Fibroblast of gingiva (primary cell): ENCODE measurements at places on chromosomes 1 and 21.

GRCh38 chr1:98179151-98179773 lies 258.4 kb upstream of the DPYD start:
- no peak for DNase-seq

DNA sequence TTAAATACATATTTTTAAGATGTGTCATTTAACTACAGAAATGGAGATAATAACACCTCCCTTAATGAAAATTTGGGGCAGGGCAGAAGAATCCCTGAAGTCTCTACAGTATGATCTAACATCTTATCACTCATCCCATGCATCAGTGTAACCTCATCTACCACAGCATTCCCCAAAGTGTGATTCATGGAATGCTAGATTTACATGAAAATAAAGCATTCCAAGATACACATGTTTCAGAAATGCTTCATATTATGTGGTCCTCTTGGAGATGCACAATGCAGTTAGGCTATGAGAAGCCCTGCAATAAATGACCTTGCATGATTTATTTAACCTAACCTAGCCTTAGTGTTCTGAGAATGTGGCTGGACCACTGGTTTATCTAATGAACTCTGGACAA lies 166.9 kb upstream of the SYT6 start:
- peak; percentile 40 for DNase-seq

DNA sequence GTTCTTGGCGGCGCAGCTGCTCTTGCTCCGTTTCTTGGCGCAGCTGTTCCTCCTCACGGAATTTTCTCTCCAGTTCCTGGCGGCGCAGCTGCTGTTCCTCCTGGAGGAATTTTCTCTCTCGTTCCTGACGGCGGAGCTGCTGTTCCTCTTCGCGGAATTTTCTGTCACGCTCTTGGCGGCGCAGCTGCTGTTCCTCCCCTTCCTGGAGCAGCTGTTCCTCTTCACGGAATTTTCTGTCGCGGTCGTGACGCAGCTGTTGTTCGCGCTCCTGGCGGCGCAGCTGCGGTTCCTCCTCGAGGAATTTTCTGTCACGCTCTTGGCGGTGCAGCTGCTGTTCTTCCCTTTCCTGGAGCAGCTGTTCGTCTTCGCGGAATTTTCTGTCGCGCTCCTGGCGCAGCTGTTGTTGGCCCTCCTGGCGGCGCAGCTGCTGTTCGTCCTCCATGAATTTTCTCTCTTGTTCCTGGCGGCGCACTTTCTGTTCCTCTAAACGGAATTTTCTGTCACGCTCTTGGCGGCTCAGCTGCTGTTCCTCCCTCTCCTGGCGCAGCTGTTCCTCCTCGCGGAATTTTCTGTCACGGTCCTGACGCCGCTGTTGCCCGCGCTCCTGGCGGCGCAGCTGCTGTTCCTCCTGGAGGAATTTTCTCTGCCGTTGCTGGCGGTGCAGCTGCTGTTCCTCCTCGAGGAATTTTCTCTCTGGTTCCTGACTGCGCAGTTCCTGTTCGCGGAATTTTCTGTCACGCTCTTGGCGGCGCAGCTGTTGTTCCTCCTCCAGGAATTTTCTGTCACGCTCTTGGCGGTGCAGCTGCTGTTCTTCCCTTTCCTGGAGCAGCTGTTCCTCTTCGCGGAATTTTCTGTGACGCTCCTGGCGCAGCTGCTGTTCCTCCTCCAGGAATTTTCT lies 7.0 kb downstream of the TCHH start:
- peak; percentile 17 for DNase-seq

- DNase-seq, result peak; percentile 52
Measured at GRCh38 chr1:19209439-19209989, 552 bp downstream of the UBR4 start.

DNA sequence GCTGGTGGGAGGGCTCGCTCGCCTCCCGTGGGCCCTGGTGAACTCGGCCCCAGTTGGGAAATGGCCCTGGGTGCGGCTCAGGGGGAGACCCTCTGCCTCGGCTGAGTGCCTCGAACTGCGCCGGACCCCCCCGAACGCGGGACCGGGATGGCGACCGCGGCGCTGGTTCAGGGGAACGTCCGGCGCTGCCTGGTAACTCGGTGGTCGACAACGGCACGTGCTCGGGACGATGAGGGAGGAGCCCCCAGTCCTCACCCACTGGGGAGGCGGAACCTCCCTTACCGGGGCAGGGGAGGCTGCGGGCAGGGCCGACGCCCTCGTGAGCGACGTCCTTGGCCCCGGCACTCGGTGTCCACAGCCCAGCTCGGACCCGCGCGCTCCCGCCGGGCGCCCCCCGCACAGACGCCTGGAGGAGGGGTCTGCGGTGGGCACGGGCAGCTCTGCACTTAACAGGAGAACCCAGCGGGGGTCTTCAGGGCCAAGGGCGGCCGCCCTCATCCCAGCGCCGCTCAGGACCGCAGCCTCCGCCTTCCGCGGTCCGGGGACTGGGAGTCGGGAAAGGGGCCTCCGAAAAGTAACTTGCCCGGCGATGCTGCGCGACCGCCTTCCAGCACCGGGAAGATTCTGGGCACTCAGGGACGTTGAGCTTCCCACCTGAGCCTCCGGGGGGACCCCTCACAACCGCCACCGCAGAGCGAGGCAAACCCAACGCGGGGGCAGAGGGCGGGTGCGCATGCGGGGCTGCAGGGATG lies 1.7 kb downstream of the HES4 start:
- DNase-seq, result no peak

DNA sequence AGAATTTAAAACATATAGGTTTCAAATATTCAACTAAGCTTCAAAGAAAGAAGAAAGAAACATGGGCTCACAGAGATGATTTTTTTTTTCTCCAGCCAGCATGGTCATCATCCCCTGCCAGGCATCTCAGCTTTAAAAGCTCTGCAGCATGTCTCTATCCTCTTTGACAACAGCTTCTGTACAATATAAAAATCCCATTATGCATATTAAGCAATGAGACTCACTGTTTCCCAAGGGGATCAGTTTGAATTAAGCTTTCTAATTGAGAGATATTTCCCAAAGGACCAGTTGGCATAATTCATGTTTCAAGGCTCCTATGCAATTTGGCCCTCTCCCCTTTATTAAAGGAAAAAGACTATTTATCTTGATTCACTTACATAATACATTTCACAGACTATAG lies 220.3 kb downstream of the GRIK1 start:
- DNase-seq, result no peak

DNA sequence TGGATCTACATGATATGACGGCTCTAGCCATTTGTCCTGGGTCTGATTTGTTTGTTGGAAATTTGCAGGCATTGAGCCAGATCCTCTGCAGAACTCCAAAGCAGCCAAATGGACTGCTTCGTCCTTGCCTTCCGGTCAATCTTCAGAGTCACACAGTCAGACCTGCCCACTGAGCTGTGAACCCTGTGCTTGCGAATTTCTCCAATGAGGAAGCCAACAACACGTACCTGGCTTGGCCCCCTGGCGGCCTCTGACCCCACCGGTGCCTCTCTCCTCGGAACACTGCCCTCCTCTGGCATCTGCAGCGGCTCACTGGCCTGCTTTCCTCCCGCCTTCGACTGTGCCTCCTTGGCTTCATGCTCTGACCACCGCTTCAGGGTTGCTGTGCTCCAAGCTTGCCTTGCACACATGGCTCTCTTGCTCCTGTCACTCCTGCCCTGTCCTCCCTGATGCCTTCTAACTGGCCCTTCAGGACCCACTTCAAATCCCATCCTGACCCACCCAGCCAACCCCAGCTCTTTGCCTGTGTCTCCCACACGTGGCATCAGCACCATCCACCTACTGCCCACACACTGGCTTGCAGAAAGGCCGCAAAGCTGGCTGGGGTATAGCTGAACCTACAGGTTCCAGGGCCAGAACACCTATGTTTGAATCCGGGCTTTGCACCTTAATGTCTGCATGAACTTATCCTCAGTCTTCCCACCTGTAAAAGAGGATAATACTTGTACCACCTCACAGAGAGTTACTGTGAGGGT lies 128.2 kb downstream of the KCNN3 start:
- no peak for DNase-seq

DNA sequence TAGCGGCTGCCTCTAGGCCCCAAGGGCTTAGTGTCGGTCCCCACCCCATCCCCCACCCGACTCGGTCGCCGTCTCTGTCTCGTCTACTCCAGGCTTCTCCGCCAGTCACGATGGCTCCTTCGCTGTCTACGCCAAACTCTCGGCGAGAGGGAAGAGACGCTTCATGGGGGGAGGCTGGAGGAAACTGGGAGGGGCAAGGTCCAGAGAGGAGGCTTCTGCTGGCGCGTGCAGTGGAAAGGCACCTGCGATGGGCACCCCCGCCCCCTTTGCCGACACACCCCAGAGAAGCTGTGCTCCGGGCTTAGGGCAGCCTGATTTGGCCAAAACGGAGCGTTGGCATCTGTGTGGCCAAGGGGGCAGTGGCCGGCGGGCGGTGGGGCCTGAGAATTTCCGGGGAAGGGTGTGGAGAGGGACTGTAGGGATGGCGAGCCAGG lies 1.2 kb upstream of the CSMD2 start:
- DNase-seq, result no peak

GRCh38 chr1:25705699-25706098 lies 89.1 kb downstream of the MAN1C1 start:
- DNase-seq, result no peak

DNA sequence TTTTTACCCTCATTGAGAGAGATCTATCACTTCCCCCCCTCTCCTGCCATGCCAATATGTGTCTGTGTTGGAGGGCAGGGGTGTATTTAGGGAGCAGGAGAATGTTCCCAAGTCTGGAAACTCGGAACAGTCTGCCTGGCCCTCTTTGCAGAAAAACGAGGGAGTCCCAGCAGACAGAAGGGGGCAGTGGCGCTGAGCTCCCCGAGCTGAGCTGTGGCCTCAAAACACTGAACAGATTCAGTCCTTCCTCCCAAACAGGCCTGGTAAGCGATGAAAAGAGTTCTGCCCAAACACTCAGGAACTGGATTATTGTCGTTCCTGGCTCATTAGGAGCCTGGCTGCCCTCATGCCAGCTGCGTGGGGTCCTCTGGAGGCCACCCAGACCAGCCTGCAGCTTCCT lies 981 bp downstream of the CLDN14 start:
- DNase-seq, result no peak
